ENCODE measurements at places on chromosomes 5 and 9.

DNA sequence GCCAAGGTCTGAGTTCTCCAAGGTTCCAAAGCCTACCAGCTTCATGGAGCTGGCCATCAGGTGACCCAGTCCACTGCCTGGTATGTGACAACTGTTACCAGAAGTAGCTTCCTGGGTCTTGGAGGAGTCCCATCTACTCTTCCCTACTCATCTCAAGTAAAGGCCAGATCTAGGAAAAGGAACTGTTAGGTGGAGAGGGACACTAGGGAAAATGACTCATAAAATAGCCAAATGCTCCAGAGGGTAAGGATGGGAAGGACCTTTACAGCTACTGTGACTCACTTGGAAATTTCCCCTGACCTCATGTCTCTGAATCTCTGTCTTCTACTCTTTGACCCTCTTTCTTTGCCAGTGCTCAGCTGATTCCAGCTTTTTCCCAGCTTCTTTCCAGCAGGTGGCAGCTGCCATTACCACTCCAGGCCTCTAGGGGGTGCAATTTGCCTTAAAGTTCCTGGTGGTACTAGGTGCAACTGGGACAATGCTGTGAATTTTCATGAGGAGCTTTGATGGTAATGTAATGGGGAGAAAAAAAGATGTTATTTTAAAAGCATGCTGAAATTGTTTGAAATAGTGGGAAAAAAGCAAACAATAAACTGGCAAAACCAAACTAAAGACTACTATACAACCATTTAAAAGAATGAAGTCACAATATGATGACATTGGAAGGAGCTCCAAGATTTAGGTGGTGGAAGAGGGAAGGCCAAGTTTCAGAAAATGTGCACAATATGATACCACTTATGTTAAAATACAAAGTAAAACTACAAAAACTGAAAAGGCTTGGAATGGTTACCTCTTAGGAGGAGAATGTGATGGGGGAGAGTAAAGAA, 27.1 kb upstream of the MYORG start:
- peak; percentile 14 for DNase-seq

DNA sequence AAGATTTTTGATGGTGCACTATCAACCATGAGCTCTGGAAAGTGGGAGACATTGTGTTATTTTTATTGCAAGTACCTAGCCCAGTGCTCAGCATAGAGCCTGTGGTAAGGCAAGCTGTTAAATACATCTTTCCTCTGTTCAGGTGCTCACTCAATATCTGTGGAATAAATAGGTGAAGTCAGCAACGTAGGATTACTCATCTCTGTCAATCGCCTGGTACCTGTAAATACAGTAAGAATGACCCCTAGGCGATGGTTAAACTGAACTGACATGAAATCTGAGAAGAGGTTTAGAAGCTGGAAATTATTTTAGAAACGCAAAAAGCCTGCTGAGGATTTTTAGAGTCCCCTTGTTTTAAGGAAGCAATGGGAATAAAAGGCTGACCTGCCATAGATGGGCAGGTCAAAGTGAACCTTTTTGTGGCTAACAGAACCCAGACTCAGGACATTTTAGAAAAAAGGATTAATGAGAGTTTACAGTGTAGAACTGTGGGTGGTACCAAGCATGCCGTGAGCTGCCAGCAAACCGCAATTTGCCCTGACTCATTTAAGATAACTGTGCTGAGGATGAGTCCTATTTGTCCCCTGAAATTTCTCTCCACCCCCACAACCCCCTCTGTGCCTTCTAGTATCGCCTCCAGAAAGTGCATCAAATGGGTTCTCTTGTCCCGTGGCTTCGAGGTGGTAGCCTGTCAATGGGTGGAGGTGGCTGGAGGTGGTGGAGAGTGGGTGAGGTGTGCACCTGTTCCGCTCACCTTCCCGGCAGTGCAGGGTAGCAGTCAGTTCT, 375.1 kb downstream of the MED10 start:
- DNase-seq: no peak

DNA sequence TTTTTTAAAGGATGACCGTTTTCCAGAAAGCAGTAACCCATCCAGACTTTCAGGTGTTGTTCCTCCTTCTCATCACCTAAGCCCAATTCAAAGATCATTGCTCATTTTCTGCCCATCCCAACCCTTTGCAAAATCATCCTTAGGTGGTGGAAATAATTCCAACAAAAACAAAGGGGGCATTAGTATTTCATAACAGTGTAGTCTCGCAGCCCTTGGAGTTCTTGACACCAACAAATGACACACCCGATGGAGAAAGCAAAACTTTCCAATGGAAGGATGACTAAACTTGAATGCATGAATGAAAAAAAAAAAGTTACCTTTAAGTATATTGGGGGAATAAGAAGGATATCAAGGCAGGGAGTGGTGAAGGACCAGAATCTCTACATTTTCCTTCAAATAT, 117.0 kb downstream of the PAPPA start:
- DNase-seq: no peak

DNA sequence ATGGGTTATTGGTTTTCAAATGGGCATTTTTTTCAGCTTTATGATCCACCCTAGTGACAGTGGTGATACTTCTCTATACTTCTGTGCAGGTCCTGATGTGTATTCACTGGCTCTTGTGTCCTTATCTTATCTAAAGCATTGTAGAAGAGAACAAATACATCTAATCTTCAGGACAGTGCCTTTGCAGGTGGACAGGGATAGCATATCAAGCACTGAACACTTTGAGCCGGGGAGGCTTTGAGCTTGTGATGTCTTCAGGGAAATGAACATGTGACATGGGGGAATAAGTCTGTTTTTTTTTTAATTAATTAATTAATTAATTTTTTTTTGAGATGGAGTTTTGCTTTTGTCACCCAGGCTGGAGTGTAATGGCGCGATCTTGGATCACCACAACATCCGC, 115.5 kb upstream of the KLF4 start:
- DNase-seq: no peak

- DNase-seq: no peak
These were observed 68.5 kb downstream of the PTCD2 start for GRCh38 chr5:72388646-72389045.

DNA sequence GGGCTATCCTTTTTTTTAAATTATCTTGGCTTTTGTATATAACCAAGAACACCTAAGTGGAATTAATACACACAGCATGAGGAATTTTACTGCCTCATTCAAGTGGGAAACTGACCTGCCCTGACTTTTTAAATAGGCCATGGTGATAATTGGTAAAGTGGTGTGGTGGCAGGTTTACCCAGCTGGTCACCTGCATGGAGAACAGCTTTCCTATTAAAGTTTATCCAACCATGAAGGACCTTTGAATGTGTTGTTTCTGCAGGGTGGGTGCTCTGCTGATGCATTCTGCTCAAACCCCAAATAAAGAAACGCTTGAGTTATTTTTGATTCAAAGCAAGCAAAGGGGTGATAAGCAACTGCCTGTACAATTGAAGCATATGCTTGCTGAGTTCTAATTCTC, 261.0 kb upstream of the GRIN3A start:
- DNase-seq: peak; percentile 23

DNA sequence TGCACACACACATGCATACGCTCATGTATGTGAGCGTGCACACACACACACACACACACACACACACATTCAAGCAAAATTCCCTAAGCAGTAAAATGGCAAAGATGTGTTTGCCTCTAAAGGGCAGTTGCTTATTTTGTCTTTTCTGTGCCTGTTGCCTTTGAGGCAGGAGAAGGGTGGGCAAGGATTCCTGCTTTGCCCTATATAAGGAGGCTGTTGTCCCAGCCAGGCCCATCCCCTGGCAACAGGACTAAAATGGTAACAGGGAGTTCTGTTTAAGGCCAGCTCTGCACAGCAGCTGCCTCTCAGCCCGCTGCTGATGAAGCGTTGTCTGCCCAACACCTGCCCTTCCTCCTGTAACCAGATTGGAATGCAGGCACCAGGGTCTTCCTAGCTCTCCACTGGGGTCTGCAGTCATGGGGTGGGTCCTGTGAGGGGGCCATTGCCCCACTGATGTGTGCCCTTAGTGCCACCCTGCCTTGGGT, 64.4 kb downstream of the PPARGC1B start:
- DNase-seq: no peak

DNA sequence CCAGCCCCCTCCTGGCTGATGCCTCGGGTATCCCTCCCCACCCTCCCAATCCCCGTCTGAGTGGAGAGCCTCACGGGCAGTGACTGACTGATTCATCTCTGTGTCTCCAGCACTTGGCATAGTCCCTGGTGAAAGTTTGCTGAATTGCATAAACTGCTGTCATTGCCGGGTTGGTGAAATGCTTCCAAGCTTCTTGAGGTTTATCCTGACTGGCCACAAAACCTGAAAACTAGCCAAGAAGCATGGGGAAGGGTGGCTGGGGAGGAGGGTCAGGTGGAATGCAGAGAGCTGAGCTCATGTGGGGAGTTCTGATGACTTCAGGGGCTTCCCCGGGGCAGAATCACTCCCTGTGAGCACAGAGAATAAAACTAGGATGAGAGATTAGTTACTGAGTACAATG, 56.9 kb upstream of the GGTA1 start:
- DNase-seq: peak; percentile 97

DNA sequence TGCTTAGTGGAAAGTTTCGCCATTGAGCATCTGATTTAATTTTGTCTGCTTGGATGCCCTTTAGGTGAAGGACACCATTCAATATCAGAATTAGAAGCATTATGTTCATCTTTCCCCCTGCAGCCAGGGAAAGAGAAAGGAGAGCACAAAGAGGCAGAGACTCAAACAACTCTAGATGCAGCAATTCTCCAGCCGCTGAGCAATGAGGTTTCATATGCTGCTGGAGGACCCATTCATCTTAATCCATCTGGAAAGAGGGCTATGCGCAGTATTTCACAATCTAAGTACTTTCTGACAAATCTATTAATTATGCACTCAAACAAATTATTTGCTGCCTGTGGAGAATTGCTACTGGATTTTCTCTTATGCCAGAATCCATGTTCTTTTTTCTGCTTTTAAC, 527.0 kb upstream of the TUSC1 start:
- DNase-seq: no peak
